ENCODE measurements at places on chromosomes 3 and 15.

DNA sequence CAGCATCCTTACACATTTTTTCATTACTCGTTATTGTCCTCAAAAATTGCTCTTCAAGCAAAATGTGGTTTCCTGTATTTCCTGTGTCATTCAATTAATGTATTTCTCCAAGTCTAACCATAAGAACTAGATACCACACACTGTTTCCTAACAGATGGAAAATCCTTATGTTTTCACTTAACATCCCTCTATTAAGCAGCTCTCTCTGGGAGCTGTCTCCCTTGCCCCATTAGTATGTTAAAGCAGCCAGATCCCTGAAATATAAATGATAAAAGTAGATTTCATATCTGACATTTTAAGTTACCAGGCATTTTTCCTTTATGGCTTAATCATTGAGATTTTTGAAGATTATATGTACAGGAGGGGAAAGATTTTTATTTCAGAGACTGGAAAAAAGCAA, 15.9 kb downstream of the PFN2 start:
- DNase-seq: no peak

GRCh38 chr15:63870487-63871209, 36.9 kb upstream of the HERC1 start:
- no peak for DNase-seq

DNA sequence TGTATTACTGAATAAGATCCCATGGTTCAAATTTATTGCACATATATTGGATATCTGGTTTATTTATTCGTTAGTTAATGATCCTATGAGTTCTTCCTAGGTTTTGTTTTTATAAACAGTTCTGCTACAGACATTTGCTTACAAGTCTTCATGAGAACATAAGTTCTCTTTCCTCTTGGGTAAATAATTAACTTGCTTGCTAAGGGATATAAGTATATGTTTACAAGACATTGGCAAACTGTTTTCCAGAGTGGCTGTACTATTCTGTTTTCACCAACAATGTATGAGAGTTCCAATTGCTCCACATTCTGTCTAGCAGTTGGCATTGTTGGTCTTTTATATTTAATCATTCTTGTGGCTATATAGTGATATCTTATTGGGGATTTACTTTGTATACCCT, 341.8 kb upstream of the GBE1 start:
- no peak for DNase-seq

GRCh38 chr3:178325330-178325729, 210.9 kb upstream of the KCNMB2 start:
- DNase-seq: no peak

GRCh38 chr3:66490984-66491383, 9.8 kb downstream of the LRIG1 start:
- DNase-seq: no peak
